ENCODE measurements at places on chromosomes 12 and 14.
A peak's percentile ranks its signal among the peaks of the same experiment; 100 is the strongest.

- DNase-seq = no peak
These were observed 24.0 kb downstream of the SYT1 start for GRCh38 chr12:78888568-78888967.

GRCh38 chr12:113185180-113186032 lies at the start of the genes DDX54 and RITA1:
DDX54 (minus strand) TSS chr12:113185478; CDS start chr12:113185451, 27 bp downstream.
RITA1 (plus strand) TSS chr12:113185721; CDS start chr12:113186747, 1,026 bp downstream.
- DNase-seq = peak; percentile 91

DNA sequence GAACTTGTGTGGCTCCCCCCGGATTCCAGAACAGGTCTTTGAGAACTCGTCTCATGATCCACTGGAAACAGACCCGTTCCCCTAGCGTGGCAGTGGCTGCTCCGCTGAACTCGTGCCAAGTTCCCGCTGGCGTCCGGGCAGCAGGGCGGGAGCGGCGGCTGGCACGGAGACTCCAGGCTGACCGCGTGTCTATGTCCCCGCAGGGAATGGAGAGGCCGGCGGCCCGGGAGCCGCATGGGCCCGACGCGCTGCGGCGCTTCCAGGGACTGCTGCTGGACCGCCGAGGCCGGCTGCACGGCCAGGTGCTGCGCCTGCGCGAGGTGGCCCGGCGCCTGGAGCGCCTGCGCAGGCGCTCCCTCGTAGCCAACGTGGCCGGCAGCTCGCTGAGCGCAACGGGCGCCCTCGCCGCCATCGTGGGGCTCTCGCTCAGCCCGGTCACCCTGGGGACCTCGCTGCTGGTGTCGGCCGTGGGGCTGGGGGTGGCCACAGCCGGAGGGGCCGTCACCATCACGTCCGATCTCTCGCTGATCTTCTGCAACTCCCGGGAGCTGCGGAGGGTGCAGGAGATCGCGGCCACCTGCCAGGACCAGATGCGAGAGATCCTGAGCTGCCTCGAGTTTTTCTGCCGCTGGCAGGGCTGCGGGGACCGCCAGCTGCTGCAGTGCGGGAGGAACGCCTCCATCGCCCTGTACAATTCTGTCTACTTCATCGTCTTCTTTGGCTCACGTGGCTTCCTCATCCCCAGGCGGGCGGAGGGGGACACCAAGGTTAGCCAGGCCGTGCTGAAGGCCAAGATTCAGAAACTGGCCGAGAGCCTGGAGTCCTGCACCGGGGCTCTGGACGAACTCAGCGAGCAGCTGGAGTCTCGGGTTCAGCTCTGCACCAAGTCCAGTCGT lies 1.5 kb downstream of the APOLD1 start:
- DNase-seq = peak; percentile 99

DNA sequence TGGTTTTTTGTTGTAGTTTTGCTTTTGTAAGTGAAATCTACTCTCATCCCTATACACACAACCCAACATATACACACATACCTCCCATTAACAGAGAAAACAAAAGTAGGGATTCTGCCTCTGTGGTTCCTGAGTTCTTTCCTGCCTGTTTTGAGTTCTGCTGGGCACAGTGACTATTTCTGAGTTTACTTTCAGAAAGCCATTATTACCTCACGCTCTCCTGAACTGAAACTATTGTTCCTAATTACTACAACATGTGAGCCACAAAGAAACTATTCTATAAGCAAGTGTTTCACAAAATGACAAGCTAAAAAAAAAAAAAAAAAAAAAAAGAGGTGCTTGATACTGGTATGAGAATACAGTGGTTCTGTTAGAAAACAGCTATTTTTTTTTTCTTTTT lies 110.9 kb downstream of the ALG10B start:
- no peak for DNase-seq

GRCh38 chr12:52280796-52281560 lies 6.5 kb downstream of the KRT86 start:
- no peak for DNase-seq

DNA sequence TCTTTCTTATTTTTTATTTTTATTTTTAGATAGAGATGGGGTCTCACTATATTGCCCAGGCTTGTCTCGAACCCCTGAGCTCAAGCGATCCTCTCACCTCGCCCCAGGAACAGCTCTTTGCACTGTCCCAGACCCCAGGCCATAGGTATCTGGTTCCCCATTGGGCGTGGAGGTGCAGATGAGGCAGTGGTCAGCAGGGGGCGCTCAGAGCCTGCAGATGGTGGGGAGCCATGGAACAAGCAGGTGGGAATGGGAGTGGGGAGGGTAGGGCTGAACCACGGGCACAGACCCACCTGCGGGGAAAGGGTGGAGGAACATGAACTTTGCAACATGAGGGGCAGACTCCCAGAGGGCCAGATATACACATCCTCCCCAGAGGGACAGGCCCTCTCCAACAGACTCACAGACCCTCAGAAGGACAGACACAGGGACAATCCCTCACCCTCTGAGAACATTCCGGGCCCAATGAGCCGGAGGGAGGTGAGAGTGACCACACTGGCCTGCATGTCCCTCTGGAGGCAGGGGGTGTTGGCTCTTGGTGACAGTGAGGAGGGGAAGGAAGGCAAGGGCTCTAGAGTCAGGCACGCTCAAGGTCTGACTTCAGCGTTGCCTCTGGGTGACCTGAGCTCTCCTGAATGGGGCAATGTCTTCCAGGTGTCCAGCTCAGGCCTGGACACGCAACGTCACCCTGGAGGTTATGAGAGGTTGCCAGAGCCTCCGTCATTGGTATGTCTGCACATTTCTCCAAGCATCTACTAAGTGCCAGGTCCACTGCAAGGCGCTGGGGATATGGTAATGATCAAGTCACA lies 34.9 kb downstream of the KRT80 start:
- DNase-seq = peak; percentile 86

DNA sequence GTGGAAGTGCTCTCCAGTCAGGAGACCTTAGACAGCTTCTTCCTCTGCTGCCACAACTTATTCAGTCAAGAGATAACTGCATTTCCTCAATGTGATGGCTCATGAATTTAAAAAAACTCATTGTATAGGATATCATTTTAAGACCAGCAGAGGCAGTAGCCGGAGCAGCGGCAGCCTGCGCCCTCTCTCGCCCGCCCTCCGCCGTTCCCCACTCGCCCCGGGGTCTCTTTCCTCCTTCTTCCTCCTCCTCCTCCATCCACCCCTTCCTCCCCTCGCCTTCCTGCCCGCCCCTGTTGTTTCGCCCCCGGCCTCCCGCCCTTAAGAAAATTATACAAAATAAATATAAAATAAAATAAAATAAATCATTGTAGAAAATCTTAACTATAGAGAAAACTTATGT lies 687.6 kb downstream of the FLRT2 start:
- no peak for DNase-seq

GRCh38 chr12:122646517-122647217 lies 56.5 kb downstream of the HCAR2 start:
- no peak for DNase-seq

GRCh38 chr12:95784286-95784685 lies 6.3 kb downstream of the NTN4 start:
- no peak for DNase-seq

DNA sequence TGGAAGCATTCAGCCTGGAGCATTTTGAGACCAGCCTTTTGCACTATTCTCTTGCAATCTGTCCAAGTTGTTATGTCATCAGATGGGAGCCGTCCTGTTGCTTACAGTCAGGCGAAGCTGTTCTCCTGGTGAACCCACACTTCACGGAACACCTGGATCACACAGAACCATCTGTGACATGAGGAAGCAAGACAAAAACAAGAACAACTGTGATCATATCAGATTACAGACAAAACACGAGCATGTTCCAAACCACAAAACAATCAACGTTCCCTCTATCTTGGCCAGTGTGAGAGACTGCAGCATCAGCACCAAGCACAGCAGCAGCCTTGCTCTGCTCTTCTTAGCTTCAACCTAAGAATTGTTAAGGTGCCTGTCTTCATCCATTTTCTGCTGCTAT lies 180.5 kb upstream of the SFSWAP start:
- DNase-seq = no peak

DNA sequence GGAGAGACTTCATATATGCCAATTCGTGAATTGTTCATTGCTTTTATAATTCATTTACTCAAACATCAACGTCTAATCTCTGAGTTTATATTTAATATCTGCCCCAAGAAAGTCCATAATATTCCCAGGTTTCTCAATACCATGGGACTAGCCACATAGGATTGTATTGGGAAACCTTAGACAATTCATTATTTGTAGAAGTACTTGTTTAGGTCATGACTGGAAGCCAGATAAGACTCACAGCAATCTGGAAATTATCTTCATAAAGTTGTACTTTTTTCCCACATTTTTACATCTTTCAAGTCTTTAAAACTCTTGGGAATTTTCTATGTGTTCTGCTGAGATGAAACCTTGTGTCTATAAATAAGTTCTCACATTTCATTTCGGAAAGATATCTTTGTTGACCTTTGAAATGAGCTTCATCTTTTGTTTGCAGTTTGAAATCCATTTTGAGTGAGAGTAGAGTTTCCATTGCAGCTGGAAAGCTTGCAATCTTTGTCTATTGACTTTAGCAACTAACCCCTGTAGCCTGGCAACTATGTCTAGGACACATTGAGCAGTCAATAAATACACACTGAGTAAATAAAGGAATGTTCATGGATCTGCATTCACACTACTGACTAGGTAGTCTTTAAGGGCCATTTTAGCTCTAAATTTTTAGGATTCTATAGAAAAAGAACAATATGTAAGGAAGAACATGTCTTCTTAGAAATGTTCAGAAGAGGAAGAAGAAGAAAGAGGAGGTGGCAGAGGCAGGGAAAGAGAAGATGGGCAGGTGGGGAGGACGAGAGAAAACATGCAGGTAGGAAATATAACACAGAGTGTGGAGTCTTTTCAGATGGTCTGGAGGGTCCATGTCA lies 154.4 kb downstream of the LRIG3 start:
- DNase-seq = no peak

DNA sequence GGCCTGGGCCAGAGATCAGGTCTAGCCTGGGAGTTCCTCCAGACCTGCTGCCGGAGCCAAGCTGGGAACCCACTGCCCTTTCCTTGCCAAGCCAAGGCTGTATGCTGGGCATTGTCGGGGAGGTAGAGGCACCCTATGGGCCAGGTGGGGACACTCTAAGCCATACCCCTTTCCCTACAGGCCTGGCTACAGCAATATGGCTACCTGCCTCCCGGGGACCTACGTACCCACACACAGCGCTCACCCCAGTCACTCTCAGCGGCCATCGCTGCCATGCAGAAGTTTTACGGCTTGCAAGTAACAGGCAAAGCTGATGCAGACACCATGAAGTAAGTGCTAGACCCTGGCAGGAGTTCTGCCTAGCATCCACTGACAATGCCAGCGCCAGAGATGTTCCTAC lies 4.9 kb downstream of the MMP14 start:
- DNase-seq = no peak

DNA sequence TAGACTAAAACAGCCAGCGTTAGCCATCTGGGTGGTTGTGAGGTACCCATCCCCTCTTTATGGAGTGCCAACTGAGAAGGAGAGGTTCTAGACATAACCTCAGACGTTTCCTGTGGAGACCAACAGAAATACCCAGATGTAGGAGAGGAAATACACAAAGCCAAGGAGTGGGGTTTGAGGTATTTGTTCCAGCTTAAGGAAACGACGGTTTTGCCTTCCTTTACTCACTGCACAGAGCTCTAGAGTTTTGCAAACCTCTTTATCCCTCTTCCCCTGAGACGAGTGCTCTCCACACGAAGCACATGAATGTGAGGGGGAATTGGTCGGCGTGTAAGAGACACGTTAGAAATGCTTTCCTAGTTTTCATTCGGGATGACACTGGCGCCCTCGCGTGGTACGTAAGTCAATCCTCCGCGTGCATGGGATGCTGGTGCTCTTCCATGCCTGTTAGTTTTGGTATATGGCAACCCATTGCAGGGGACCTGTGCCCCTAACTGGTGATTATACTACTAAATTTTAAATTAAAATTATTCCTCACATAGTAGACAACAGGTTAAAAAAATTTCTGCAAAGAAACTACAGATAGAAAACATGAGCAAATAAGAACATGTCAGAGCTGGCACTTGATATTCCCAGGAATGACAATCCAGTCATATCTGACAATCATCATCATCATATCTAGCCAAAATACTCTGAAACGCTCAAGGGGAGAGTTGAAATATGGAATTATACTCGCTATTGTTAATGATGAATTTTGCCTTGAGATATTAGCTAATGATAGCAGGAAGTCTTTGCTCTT lies 121.7 kb downstream of the PPM1H start:
- DNase-seq = peak; percentile 77

DNA sequence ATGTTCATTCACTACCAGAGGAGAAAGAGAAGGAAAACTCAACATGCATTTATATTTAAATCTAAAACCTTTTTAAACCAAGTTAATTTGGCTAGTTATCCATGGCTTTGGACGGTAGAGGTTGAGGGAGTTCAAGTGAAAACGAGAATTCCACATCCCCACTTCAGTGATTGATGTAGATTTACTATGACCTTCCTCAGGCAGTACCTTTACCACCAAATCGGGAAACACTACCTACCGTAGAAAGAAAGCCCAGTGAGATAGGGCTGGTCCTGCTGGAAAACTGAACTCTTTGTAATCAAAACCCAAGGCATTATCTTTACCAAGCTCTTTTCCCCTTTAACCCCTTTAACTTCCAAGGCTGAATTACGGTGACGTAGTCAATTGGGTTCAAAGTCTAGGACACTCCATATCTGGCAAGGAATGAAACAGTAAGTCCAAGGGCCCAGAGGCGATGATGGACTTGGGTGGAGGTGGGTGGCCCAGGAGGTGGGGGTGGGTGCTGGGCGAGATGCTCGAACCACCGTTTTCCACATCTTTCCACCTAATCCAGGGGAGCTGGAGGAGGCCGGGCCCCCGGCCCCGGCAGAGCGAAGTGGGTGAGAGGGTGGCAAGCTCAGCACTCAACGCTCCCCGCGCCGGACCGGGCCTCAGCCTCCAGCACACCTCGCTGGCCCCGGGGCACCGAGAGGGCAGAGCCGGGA lies 618 bp downstream of the SEC23A start:
- DNase-seq = peak; percentile 22

GRCh38 chr12:88308825-88309224 lies 166.7 kb downstream of the TMTC3 start:
- no peak for DNase-seq

Measured in D341Med (cell line).